Left renal pelvis (tissue), 4 donors: ENCODE measurements at places on chromosomes 1 and 21. TPM values are rescaled to one million over a fixed set of nuclear protein-coding genes. Genes with fewer than 3 reads are reported as not detected.
A peak's percentile ranks its signal among the peaks of the same experiment; 100 is the strongest.

GRCh38 chr1:27397749-27398148 lies 5.3 kb downstream of the GPR3 start:
- DNase-seq, result no peak

DNA sequence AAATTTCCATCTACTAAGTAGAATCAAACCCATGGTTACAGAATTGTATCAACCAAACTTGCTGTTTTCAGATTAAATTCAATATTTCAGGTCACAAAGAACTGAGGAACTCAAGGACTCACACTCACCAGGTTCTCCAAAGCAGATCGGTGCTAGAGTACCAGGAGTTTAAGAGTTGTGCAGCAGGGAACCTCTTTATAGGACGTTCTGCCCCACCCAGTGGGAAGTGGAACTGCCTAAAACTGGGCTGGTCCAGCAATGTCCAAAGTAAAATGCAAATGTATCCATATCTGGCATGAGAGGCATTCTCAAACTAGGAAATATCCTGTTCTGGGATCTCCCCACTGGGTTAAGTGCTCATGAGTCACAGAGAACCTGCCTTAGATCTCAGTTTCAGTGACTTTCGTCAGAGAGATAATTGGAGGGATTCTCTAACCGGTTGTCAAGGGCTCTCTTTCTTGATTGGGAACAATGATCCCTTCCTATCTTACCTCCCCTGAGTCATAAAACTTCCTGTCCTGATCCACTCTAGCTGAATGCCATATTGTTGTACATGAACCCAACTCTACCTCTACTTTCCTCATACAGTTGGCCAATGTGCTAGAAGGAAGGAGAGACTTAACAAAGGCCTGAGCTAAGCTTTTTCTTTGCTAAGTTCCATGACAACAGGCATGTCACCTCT lies at the start of gene SPRR2D:
SPRR2D (minus strand) TSS at position 171 of the 682 bp plus-strand sequence. CDS start 774 bp downstream, outside the sequence.
- DNase-seq, result no peak

- peak; percentile 46 for DNase-seq
Measured at GRCh38 chr1:9018333-9018732, 7.9 kb downstream of the SLC2A7 start.

DNA sequence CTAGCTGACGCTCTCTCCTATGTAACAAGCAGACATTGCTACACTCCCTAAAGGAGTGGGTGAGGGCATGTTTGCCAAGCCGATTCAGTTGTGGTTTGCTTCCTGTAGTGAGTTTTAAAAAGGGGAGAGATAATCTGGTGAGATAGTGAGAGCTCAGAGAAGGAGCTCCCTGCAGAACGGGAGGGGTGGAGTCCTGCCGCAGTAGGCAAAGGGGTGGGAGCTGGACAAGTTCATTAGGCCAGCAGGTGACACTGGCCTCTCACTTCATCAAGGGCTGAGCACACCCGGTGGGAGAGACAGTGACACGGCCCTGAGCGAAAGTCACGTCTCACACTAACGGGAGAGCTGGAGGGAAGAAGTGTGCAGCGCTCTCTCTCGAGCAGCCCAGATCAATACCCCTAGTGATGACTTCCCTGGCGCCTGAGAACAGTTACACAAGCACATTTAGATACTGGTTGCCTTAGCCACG lies 144.0 kb upstream of the CD34 start:
- DNase-seq, result no peak

DNA sequence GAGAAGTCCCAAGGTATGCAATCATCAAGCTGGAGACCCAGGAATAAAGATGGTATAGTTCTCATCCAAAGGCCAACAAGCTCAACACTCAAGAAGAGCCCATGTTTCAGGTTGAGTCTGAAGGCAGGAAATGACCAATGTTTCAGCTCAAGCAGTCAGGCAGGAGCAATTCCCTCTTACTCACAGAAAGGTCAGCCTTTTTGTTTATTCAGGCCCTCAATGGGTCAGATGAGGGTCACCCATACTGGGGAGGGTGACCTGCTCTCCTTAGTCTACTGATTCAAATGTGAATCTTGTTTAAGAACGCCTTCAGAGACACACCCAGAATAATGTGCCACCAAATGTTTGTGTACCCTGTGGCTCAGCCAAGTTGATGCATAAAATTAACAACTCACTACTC lies 262.4 kb downstream of the USP25 start:
- DNase-seq, result no peak

DNA sequence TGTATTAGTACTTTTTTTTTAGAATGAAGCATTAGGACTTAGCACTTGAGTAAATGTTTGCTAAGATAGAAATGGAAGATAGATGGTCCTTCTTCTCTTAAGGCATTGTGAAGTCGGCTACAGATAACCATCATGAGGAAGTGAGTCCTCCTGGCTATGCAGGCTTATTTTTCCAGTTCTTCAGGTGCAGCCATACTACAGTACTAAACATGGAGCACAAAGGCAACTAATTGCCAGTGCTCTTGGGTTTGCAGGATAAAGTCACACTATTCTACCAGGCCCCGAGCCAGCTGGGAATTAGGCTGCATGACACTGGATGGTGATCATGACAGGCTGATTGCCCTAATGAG lies 197.3 kb upstream of the SGIP1 start:
- DNase-seq, result no peak

DNA sequence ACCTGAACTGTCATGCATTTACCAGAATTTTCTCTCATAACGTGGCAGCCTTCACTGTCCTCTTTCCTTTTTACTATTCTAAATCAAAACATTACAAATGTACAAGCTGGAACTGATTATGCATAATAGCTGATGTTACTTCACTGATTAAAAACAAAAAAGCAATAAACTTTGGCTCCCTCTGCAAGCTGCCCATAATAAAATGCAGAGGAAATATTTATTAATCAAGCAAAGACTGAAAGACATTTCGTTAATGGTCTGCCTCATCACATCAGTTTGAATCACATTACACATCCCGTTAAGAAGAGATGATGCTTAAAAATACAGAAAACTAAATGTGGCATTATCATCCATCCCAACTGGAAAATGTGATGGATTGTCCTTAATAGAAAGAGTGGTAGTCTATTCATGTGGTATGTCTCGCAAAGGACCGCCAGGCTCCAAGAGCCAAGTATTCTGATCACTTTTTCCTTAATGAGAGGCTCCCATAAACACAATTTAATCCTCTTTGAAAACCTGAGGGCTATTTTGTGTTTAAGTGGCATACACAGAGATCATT lies 225.3 kb downstream of the RGS7 start:
- no peak for DNase-seq

GRCh38 chr1:168697356-168698126 lies 31.5 kb downstream of the DPT start:
- no peak for DNase-seq

DNA sequence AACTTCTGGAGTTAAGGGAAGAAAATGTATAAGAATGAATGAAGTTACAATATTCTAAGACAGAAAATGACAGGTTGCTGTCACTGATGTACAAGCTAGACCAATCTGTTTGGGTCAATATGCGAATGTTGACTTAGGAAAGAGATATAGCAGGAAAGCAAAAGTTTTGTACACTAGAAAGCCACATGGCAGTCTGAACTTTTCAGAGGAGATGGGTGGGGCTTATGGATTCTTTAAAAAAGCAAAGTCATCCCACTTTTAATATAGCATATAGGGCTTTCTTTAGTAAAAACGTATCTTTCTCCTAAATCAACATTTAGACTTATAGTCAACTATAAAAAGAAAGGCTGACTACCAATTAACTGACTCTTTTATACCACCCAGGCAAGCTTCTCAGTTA lies 381.2 kb downstream of the PTPRC start:
- DNase-seq, result no peak

DNA sequence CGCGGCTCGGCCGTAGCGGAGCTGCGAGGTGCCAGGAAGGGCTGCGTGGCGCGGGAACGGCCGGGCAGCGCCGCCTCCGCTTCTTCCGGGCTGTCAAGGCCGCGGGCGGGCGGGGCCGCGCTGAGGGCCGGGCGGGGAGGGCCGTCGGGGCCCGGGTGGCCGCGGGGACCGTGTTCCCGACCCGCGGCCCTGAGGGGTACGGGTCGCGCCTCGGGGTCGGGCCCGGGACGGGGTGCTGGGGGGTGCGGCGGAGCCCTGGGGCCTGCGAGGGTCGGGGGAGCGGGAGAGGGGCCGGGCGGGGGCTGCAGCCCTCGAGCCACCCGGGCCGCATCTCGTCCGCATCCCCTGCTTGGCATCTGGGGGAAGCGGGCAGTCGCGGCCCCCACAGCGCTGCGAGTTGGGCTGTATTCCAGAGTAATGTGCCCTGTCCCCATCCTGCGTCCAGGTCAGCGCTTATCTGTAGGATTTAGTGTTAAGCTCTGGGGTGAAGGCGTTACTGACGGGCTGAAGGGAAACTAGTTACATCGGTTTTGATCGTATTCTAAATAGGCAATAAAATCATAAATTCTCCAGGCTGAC lies 379 bp downstream of the RER1 start:
- DNase-seq, result no peak

- DNase-seq, result no peak
Measured at GRCh38 chr1:92843046-92843423, 11.2 kb downstream of the RPL5 start.

DNA sequence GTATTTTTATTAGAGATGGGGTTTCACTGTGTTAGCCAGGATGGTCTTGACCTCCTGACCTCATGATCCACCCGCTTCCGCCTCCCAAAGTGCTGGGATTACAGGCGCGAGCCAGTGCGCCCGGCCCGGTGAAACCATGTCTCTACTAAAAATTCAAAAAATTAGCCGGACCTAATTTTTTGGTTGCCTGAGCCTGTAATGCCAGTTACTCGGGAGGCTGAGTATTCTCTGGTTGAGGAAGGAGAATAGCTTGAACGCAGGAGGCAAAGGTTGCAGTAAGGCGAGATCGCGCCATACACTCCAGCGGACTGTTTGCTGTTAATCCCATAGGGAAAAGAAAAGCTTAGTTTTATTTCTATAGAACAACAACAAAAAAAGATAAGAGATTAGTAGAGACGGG lies 29.9 kb upstream of the HJV start:
- no peak for DNase-seq

- no peak for DNase-seq
Measured at GRCh38 chr1:185721553-185721952, 12.6 kb upstream of the HMCN1 start.

DNA sequence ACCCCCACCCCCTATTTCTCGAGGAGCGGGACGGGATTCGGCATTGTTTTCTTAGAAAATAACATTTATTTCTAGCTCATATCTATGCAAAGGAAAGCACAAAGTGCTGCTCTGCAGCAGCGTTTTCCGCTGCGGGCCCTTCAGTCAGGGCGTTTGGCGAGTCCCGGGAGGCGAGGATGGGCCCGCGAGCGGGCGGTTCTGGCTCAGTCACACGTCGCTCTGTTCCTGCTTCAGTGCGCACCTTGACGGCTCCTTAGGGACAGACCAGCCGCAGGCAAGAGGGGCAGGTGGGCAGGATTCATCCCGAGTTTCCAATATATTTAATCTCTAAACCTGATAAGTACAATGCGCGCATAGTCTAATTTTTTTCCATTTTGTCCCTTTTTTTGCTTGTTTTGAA lies 5.7 kb downstream of the DMRTA2 start:
- DNase-seq, result no peak

- DNase-seq, result no peak
Measured at GRCh38 chr1:168005529-168005928, 68.7 kb upstream of the MPC2 start.

GRCh38 chr21:25039461-25040380 lies 567.6 kb downstream of the MRPL39 start:
- peak; percentile 16 for DNase-seq

- no peak for DNase-seq
Measured at GRCh38 chr21:15355066-15355465, 290.3 kb upstream of the NRIP1 start.

DNA sequence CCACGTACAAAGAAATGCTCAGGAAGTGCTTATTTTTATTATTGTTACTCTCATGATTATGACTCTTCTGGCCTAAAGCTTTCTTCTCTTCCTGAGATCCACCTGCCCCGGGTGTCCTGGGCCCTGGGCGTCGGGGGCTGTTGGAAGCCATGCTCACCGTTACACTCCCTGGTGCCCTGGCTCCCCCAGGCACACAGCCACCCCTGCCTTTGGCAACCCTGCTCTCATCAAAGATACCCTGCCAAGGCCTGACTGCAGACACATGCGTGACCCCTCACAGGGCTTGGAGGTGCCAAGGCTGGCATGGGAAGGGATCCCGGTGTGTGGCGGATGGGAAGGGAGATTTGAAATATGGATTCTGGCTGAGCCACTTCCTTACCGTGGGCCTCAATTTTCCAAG lies 3.3 kb upstream of the KISS1 start:
- DNase-seq, result no peak

GRCh38 chr1:36554323-36554628 lies 71.6 kb upstream of the CSF3R start:
- no peak for DNase-seq

GRCh38 chr1:42142894-42143675 lies 10.1 kb upstream of the GUCA2B start:
- no peak for DNase-seq

DNA sequence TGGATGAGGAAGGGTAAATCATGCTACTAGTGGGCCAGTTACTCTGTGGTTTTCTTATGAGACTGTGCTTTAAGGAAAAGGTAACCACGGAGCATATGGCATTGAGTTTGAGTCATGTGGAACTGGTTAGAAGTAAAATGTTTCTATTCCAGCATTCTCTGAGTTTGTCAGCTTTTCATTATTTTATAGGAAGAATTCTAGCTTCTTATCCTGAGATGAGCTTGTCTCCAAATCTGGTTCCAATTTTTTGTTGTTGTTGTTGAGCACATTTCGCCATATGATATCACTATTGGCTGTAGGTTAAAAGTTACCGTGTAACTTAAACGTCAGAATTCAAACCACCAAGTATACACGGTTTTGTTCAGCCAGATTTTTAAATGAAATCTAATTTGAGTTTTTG lies 69.9 kb downstream of the ATF6 start:
- DNase-seq, result no peak

- no peak for DNase-seq
Measured at GRCh38 chr1:212970085-212970484, 19.7 kb downstream of the VASH2 start.

DNA sequence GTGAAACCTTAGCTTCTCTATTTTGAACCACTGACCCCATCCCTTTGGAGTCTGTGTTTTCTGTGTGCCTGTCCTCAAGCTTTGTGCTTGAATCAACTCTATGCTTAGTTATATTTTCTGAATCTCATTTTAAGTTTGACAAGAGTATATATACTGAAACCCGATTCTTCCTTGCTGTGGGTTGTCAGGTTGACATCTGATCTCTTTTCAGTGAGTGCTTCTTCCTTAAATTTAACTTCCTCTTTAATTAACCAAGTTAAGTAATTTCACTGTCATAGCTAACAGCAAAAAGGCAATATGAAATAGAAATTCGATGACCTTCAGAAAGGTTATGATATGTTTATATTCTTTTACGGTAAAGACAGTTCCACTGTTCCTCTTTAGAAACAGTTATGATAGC lies 69.4 kb downstream of the C1orf21 start:
- no peak for DNase-seq

GRCh38 chr1:40247655-40248054 lies at the start of gene TMCO2:
Gene TMCO2, plus strand, starts transcription at chr1:40247937. Its CDS starts 57 bp downstream, at chr1:40247994.
- no peak for DNase-seq

The CD1D gene
- polyA plus RNA-seq, result 8.0 TPM

The PHACTR4 gene
- 50.3 TPM for polyA plus RNA-seq

The METTL18 gene
- polyA plus RNA-seq, result 21.0 TPM

The S100A7A gene
- polyA plus RNA-seq, result not detected

The APOBEC4 gene
- not detected for polyA plus RNA-seq

The RGSL1 gene
- polyA plus RNA-seq, result not detected

The NEK2 gene
- polyA plus RNA-seq, result 17.2 TPM

The NPPA gene
- 0.59 TPM for polyA plus RNA-seq

The GPR37L1 gene
- 0.07 TPM for polyA plus RNA-seq

The FCRL2 gene
- 0.18 TPM for polyA plus RNA-seq

The CELA3B gene
- polyA plus RNA-seq, result not detected

The CLCA2 gene
- not detected for polyA plus RNA-seq
